Esophagus squamous epithelium (tissue), 5 donors: ENCODE measurements at places on chromosomes 2 and 18. TPM values are rescaled to one million over a fixed set of nuclear protein-coding genes. Genes with fewer than 3 reads are reported as not detected.

The OTOS gene
- not detected for total RNA-seq

The C1GALT1C1L gene
- 0.38 TPM for total RNA-seq

The SRD5A2 gene
- total RNA-seq, result not detected

The KCNK3 gene
- 1.6 TPM for total RNA-seq
